ENCODE measurements at places on chromosomes 1 and 21. TPM values are rescaled to one million over a fixed set of nuclear protein-coding genes. Genes with fewer than 3 reads are reported as not detected.

GRCh38 chr1:27526569-27527222, 36.7 kb upstream of the WASF2 start:
- no peak for DNase-seq

DNA sequence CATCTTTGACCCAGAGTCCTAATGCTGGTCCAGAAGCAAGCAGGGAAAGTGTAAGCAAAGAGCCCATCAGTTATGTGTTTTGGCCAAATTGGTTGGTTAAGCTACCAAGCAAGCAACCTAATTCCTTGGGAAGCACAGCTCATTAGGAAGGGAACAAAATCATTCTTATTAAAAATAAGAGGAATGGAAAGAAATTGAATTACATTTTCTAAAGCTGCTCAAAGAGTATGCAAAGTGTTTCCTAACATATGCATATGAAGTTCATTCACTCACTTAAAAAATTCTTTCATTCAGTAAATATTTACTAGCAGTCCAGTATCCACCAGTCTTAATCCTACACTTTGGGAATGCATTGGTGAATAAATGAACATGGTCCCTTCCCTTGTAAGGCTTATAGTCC, 71.8 kb downstream of the RNF220 start:
- DNase-seq: no peak

DNA sequence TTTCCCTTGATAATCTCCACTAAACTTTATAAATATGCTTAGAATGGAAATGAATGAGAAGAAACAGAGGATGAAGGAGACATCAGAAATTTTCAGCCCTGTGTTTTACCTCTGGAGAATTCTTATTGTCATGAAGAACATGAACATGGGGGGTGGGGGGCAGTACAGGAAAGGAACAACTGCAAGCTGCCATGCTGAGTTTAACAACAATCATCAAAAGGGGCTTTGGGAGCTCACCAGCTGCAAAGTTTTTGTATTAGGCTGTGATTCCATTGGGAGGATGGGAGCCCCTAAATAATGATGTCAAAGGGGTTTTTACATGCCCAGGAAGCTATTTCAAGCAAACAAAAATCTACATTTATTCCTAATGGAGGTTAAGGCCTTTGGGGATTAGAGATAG, 103.3 kb downstream of the AKT3 start:
- no peak for DNase-seq

DNA sequence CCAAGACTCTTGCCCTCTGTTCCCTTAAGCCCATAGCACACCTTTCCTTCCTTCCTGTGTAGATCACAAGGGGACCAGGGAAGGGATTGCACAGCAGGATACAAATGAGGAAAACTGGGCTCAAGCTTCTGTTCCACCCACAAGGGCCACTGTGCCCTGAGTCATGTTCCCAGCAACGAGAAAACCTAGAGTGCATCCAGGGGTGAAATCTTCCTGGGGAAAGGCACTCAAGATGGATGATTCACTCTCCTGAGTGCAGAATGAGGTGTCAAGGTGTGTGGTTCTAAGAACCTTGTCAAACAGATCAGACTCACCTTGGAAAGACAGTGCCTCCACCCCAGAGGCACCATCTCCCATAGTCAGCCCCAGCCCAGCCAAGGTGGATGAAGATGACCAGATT, 40.7 kb upstream of the EYA3 start:
- DNase-seq: no peak

DNA sequence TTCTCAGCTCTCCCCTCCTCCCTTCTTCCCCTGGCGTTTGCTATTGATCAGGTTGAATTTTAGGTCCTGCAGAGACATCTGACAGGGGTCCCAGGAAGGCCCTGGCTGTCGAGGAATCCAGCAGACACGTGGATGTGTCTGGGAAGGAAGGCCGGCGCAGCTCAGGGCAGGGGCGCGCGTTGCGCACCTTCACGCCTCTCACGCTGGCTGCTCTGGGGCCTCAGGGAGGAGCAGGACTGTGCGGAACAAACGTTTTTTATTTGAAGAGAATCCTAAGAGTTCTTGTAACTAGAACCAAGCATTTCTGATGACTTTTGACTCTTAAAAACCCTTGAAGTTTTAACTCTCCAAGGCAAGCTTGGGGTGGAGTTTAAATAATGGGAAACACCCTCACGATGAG, 54.2 kb downstream of the SLC37A1 start:
- peak; percentile 18 for DNase-seq

The SAMD11 gene
- total RNA-seq: 5.0 TPM
